Stimulated activated CD4-positive, alpha-beta T cell treated with anti-CD3 and anti-CD28 coated beads, Interleukin-1b, Interleukin-23, amount 100 ng/mL, for 1 hour (primary cell): ENCODE measurements at places on chromosomes 1 and 21.

DNA sequence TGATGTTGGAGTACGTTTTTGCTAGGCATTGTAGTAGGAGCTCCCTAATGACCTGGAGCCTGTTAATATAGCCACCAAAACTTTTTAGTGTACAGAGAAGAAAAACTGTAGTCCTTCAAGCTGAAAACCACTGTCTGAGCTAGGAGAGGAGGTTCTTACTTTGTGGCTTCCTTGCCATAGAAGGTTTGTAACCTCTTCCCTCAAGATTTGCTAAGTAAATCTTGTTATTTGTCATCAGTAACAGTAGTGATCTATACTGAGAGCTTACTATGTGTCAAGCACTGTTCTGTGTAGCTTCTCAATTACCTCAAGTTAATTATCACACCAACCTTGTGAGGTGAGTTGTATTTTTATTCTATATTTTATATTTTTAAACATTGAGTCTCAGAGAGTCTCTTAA, 21.2 kb upstream of the LRRC8C start:
- no peak for DNase-seq

- DNase-seq, result no peak
Measured at GRCh38 chr21:15430023-15430422, 299.8 kb upstream of the USP25 start.

GRCh38 chr1:171226747-171227370, 21.4 kb upstream of the FMO1 start:
- no peak for DNase-seq

- DNase-seq, result no peak
Measured at GRCh38 chr1:153490272-153491051, 30.0 kb upstream of the S100A7 start.

- DNase-seq, result no peak
Measured at GRCh38 chr1:217881607-217882332, 250.6 kb downstream of the SPATA17 start.
